ENCODE measurements at places on chromosomes 1 and 21.
A peak's percentile ranks its signal among the peaks of the same experiment; 100 is the strongest.

GRCh38 chr1:115274467-115274866, 63.6 kb downstream of the NGF start:
- no peak for DNase-seq

DNA sequence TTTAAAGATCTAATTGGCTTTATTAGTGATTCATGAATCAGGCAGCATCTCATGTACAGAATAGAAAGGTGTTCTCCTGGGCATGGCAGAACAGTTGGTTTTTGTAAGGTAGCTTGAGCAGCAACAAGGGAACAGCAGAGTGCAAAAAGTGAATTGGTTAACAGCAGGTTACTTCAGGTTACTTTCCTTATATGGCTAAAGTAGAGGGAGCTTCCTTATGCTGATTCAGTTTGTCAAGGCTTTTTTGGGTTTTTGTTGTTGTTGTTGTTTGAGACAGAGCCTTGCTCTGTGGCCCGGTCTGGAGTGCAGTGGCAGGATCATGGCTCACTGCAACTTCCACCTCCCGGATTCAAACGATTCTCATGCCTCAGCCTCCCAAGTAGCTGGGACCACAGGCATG, 132.8 kb downstream of the CDC7 start:
- DNase-seq, result no peak

- DNase-seq, result no peak
Measured at GRCh38 chr1:61204528-61204927, 122.2 kb downstream of the NFIA start.

DNA sequence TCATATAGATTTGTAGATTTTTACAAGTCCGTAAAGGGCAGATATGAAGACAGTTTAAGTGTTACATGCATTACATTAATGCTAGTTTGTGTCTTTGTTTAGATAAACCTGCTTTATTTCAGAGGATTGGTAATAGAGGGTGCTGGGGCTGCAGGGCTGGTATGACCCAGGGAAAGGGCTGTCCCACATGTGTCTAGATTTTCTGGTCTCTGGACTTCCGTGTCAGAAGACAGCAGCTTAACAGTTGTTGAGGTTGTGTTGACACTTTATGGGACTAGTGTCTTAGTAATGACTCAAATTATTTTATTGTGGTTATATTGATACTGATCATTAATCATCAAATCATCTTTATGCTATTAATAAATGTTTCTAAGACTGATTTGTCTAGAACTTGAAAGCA, 10.1 kb downstream of the PRDM2 start:
- no peak for DNase-seq

- DNase-seq, result no peak
Measured at GRCh38 chr1:215824245-215824644, 257.1 kb downstream of the KCTD3 start.

GRCh38 chr1:119920104-119920968, 24.0 kb upstream of the ADAM30 start:
- no peak for DNase-seq

DNA sequence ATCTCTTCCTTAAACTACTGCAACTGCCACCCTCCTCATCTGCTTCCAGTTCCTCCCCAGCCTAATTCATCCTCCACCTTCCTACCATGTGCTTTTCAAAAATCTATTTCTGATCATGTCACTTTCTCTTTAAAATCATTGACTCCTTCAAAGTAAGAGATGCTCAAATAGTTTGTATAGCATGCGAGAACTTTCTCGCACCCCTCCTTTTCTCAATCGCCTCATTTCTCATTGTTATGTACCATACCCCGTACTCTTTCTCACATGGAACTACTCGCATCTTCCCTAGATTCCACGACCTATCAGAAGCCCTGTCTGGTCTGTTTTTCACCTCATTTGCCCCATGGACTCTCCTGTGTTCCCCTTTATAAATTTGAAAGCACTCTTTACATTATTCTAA, 238.2 kb downstream of the NRIP1 start:
- no peak for DNase-seq

DNA sequence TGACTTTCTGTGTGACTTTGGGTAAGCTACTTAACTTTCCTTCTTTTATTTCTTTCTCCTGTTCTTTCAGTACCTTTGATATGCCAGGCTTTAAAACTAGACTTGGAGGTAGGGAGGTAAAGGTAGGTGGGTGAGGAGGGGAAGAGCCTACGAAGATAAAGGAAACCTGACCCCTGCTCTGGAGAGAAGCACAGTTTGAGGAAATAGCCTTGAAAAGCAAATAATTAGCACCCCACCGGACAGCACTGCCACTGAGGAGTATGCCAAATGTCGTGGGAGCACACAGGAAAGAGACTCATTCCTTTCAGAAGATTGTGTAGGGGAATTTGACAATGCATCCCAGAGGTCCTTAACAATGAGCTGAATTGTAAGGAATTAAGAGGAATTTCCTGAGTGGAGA, 65.2 kb upstream of the SPAG17 start:
- DNase-seq, result no peak

GRCh38 chr1:69433073-69433472, 134.6 kb upstream of the LRRC7 start:
- no peak for DNase-seq

- no peak for DNase-seq
Measured at GRCh38 chr1:209307846-209308245, 275.7 kb upstream of the CAMK1G start.

DNA sequence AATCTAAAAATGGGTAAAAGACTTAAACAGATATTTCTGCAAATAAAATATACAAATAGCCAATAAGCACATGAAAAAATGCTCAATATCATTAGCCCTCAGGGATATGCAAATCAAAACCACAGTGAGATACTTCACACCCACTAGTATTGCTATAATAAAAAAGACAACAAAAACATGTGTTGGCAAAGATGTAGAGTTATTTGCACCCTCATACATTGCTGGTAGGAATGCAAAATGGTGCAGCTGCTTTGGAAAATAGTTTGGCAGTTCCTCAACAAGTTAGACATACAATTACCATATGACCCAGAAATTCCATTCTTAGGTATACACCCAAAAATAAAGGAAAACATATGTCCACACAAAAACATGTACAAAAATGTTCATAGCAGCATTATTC, 30.2 kb downstream of the ZZZ3 start:
- no peak for DNase-seq

DNA sequence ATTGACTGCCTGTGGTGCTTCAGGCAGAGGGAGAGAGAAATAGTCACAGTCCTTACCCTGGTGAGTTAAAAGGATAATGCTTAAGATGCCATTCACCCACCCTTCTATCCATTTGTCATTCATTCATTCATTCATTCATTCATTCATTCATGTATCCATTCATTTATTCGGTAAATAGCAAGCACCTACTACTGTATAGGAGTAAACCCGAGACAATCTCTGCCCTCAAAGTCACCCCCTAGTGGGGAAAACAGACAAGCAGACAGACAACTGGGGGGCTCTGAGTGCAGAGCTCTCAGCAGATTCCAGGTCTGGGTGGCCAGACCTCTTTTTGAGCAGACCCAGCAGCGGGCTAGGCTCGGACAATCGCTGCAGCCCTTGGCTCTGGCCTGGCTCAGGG, 14.1 kb upstream of the ACTL8 start:
- DNase-seq, result no peak

DNA sequence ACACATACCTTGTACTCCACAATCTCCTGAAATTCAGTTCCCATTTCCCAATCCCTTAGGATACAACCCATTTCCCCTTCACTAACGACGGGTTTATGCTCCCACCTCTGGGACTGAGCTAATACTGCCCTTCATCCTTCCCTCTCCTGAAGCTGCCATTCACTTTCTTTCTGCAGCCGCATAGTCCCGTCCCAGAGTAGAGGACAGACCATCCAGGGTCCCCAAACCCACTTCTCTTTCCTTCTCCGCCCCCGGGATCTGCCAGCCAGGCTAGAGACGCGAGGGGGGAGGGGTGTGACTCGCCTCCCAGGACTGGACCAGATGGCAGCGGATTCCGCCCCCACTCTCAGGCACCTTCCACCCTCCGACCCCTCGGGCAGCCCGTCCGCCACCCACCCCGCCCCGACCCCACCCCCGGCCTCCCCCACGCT, 679 bp downstream of the ABL2 start:
- DNase-seq, result peak; percentile 56

GRCh38 chr21:42454786-42455185, 41.2 kb downstream of the RSPH1 start:
- DNase-seq, result no peak

GRCh38 chr1:18237371-18237770, 129.8 kb downstream of the IGSF21 start:
- DNase-seq, result no peak

DNA sequence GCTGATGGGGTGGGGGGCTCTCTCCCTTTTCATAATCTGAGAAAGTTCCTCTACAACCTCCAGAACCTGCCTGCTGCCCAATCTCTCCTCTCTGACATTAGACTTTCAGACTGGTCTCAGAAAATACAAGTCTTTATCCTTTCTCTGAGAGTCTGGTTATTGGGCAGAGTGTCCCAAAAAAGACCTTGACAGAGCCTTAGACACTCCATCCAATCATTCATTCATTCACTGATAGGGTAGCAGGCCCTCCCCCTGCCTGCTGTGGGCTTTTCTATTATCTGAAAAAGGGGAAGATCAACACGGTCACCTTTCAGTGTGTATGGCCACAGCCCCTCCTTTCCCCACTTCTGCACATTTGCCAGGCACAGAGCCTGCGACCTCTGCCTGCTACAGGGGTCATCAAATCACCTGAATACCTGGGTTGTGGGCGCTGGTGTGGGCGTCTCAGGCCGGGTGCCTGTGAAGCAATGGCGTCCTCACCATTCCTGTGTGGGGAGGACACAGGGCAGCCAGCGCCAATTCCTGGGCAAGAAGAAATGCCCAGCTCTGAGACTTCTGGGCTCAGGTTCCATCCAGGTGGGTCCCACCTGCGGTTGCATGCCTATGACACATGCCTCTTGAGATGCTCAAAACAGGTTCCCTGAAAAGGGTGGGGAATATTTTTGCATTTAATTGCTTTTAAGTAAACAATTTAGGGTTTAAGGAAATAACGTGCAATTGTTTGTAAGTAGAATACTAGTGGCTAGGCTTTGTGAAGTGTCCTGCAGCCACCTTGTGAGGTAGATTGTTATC, 52.8 kb downstream of the ELK4 start:
- DNase-seq, result no peak

DNA sequence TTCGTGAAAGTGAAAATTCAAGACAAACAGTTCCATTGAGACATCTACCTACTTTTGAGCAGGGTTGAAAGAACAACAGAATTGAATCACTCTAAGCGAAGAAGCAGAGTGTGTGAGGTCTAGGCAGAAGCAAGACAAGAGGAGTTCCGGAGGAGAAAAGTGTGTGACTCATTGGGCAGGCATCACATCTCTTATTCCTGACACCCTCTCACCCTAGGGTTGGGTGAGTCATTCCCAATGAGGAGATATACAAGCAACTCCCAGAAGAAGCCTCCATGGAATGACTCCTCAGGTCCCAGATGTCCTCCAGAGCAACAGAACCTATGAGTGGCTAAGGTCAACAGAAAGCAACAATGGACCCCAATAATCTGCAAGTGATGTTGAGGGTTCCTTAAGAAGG, 138.1 kb downstream of the TPR start:
- no peak for DNase-seq

DNA sequence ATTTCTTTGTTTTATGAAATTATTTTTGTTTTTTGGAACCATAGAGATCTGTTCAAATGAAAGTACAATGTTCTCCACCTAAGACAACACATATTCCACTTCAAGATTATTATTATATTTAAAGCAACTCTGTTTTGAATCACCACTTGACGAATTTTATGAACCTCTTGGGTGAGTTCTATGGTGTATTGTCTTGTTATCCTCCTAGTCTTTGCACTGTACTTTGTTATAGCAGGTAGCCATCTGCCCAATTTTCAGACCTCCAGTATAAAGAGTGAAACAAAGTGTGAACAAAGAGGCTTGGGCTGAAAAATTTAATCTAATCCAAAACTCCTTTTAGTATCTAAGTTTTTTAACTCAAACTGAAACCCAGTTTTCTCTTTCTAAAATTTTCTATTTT, 71.0 kb downstream of the LRRC7 start:
- DNase-seq, result no peak

- no peak for DNase-seq
Measured at GRCh38 chr1:159532922-159533321, 2.9 kb downstream of the OR10J5 start.

- no peak for DNase-seq
Measured at GRCh38 chr1:171468120-171468750, 17.1 kb upstream of the PRRC2C start.

DNA sequence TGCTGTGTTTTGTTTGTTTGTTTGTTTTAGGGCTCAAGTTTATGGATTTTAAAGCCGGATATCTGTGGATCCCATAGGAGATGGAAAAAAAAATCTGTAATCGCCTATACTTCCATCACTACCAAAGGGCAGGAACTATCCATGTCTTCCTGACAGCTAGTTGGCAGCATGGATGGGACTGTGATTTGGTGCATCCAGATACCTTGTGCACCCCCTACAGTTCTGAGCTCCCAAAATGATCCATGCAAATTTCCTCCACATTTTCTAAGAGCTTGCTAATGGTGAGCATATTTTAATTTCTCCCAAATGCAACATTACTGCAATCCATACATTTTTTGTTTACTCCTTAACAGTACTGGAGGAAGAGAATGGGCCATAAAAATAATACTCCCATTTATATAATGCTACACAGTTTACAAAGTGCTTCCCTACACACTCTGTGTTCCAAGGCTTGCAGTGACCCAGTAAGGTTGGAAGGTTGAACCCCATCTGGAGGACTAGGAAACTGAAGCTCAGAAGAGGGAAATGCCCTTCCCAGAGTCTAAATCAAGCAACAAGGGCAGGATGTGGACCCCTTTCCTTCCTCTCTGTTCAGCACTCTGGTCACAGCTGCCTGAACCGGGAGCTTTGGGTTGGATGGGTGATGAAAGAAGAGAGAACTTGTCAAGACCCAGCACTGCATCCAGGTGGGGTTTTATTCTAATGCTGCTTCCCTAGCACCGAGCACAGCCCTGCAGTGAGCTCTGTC, 48.0 kb downstream of the CAPN8 start:
- DNase-seq, result no peak

DNA sequence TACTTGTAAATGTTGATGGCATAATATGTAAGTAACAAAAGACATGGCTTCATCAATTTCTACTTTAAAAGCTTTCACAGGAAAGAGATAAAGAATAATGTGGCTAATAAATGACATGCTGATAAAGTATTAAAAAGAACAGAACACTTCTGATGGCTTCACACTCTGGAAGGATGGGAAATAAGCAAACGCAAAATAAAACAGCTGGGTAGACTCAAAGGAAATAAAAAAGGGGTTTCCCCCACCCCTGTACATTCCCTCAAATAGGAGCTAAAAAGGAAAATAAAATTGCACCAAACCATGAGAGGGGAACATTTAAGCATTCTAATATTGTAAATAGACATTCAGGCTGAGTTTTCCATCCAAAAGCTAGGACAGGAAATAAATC, 27.0 kb upstream of the DYRK1A start:
- DNase-seq, result no peak

GRCh38 chr1:234871710-234872271, 256.8 kb downstream of the TOMM20 start:
- DNase-seq, result no peak

- no peak for DNase-seq
Measured at GRCh38 chr21:45386336-45386727, 18.6 kb upstream of the COL18A1 start.

DNA sequence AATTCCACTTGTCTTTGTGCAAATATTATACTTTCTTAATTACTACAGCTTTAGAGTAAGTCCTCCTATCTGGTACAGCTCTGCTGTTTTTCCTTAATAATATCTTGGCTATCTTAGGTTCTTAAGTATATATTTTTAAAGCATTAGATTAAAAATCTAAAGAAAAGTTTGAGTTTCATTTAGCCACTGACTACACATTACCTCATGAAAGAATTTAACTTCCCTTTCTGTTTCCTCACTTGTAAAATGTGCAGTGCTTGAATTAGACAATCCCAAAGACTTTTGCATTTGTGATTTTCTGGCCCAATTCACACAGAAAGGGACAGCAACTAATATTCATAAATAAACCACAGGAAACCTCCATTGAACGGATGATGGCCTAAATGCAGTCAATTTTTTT, 126.4 kb upstream of the SAMSN1 start:
- DNase-seq, result no peak

Data from Ammon's horn (tissue), 1 donor.